BE2C (cell line): ENCODE measurements at places on chromosomes 6 and 20.

- no peak for DNase-seq
Measured at GRCh38 chr6:137975188-137975940, 108.3 kb downstream of the TNFAIP3 start.

DNA sequence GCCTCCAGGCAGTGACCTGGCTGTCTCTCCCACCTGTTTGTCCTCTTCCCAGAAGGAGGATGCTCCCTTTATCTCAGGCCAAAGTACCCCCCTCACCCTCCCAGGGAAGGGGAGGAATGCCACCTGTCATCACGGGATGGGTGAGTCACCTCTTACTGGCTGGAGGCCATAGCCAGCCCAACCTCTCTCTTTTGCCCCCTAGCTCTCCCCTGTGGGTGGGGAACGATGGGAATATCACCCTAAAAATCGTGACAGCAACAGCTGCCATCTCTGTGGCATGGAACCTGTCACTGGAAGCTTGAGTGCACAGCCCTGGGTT lies 137.5 kb upstream of the PTPN1 start:
- no peak for DNase-seq

DNA sequence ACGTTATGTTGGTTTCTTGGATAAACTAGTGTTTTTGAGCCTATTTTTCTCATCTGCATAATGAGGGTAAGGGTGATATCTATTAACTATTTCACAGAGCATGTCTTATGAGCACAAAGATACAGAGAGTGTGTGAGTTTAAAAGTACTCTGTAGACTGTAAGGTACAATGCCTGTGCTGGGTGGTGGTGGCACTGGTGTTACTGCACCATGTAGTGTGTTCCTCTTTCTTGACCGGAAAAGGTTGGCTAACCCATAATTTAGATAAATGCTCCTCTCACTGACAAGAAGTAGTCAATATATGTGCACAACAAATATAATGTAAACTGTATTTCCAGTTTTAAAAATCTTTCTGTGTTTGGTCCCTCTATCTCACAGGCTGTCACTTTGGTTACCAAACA lies 116.2 kb upstream of the MMS22L start:
- no peak for DNase-seq

GRCh38 chr6:113733381-113733780 lies 123.8 kb upstream of the MARCKS start:
- no peak for DNase-seq

DNA sequence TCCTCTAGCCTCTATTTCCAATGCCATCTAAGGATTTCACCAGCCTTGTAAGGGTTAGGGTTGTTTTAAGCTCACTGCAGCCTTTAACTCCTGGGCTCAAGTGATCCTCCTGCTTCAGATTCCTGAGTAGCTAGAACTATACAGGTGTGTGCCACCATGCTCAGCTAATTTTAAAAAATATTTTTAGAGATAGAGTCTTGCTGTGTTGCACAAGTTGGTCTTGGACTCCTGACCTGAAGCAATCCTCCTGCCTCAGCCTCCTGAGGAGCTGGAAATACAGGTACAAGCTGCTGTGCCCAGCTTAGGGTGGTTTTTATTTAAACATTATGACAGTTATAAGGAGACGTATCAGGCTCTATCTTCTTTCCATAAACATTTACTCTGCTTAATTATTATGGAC lies 26.5 kb downstream of the ANKRD6 start:
- DNase-seq: no peak

GRCh38 chr20:34013554-34013953 lies 19.8 kb downstream of the RALY start:
- no peak for DNase-seq

GRCh38 chr6:49606721-49607390 lies 29.8 kb downstream of the RHAG start:
- peak; percentile 64 for DNase-seq

DNA sequence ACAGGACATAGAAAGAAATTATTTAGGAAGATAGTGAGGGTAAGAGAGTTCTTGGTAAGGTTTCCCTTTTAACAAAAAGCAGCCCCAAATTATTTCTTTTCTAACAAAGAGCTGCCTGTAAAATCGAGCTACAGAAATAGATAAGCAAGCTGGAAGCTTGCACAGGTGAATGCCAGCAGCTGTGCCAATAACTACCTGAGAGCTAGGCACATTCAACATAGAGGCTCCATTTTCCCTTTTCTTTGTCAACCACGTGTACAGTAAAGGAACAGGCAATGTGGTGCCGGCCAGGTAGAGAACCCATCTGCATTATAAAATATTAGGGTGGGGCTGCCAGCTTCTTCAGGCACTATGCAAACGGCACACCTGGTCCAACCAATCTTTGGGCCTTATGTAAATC lies 341.6 kb upstream of the JAG1 start:
- DNase-seq: no peak

DNA sequence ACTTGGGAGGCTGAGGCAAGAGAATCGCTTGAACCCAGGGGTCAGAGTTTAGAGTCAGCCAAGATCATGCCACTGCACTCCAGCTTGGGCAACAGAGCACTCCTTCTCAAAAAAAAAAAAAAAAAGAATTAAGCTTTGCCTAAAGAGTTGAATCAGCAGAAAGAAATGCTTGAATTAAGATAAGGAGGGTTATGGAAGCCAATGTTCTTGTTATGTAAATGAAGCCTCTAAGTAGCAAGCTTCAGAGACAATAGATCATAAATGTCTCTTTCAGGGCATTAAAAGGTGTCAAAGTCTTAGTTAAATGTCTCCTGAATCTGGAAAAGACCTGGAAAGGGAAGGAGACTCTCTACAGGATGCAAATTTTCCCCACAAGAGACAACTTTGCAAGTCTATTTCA lies 69.7 kb upstream of the FAM83B start:
- no peak for DNase-seq

DNA sequence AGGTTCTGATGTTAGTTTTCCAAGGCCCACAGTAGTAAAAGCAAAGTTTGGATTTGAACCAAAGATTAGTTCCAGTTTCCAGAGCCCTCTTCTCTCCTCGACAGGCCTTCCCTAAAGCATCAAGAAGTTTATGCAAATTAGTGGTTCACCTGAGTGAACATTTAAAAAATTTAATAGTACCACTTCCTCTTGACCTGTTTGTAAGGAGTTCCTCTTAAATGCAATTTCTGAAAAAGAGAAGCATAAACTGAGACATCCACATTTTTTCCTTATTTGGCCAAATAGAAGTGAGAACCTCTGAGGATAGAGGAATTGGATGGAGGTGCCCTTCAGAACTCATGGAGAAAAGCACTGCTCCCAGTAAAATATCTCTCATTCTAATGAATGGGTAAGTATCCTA lies 1.2 kb upstream of the DSE start:
- no peak for DNase-seq

DNA sequence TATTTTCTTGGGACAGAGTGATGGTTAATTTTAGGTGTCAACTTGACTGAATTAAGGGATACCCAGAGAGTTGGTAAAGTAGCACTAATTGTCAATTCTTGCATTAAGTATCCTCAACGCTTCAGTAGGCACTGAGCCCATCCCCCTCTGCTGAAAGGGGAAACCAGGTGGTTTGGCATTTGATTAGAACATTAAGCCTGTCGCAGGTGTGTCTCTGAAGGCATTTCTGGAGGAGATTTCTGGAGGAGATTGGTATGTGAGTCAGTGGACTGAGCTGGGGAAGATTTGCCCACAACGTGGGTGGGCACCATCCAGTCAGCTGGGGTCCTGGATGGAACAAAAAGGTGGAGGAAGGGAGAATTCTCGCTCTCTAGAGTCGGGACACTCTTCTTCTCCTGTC lies 119.8 kb downstream of the RFX6 start:
- no peak for DNase-seq

DNA sequence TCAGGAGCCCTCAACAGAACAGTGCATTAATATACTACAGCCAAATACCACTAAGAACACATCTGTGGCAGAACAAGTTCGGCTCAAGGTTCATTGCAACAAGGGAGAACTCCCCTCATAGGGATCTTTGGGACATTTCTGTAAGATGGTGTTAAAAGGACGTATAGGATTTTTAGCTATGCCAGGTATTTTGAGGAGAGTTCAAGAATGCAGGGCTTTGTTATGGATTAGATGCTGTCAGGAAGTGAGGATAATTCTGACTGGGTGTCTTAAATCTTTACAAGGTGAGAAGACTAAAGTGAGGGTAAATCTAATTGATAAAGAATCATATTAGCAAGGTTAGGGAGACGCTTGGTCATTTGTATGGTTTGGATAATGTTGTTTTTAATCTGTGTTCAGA lies 83.7 kb upstream of the AHI1 start:
- no peak for DNase-seq

DNA sequence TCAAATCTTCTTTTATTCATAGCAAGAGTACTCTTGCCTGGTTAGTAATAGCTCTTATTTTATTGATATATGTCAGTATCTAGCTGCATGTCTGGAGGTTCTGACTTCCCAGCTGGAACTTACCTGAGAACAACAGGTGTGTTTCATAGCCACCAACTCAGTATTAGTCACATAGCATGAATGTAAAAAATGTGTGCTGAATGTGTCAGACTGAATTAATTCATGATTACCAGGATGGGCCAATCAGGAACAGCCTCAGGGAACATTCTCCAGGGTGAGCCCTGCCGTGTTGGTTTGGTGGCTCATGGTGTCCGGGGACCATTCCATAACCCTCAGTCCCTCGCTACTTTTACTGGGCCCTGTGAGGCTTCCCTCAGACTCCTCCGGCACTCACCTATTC lies 99.7 kb downstream of the TULP4 start:
- DNase-seq: no peak

DNA sequence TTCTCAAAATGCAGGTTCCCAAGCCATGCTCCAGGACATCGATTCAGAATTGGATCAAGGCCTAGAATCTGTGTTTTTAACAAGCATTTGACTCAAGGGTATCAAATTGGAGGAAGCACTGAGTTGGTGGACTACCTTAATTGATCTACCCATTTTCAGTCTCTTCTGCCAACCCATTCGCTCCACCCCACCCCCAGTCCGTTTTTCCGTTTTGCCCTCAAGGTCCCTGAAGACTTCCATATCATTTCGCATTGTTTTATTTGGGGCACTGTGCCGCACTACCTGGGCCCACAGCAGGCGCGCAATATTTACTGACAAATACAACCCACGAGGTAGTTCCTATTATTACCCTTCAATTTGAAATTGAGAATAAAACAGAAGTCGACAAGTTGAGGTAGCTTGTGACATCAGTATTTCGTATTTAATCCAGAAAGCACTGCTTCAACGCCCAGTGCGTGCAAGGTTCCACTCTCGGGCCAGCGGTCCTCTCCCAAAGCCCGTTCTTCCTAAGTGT lies 557 bp upstream of the DHX35 start:
- DNase-seq: no peak

DNA sequence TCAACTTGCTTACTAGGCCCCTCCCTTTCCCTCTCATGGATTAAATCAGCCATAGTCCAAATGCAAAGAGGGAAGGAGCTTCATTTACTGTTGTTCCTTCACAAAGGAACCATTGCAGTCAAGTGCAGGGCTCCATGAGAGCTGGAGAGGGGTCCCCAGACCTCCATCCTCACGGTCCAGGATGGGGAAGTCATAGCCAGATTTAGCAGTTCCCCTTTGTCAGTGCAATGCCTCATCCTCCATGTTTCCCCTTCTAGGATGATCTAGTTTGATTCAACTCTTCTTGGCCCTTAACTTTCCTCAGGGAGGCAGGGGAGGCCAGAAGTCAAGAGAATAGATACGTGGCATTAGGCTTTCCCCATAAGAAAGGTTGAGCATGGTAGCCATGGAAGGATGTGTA lies 66.5 kb upstream of the FUCA2 start:
- no peak for DNase-seq

DNA sequence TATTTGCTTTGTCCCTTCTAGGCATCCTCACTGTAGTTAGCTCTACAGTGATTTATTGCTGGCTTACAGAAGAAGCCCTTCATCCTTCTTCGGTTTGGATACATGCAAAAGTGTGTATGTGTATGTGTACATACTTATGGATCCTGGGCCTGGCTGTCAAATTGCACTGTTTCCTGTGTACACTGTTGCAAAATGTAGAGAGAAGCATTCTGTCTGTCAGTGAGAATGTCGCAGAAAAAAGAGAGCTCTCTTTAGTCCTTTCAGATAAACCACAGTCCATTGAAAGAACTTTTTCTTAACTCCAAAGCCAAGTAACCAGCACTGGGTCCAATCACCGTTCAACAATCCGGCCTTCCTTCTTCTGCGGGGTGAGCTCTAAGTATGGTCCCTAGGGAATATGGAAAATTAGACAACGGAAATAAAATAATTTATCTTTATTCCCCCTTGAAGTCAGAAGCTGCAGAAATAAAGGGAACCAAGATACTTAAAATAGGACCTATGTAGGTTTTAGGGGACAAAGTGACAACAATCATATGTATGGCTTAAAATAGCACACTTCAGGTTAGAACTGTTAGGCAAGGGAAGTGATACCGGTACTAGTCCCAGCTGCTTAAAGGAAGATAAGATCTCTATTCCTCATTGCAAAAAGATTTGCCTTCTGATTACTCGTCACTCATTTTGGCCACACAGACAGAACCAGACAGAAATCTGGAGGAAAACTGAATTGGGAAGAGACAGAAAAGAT lies 107.0 kb downstream of the CD83 start:
- no peak for DNase-seq

DNA sequence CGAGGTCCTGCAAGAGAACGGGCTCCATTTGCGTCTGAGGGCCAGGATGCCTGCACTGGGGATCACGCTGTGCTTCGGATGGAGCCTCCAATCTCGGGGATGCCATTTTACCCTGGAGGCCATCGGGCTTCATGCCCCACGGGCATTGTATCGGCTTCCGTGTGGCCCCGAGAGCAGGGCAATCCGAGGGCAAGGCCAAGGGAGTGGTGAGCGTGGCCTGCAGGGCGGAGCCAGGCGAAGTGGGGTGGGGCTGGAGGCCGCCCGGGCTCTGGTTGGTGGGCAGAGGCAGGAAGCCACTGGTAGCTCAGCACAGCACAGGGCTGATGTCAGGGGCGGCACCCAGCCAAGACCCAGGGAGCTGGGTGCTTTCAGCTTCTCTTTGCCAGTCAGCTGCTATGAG lies 57.5 kb upstream of the BHLHE23 start:
- DNase-seq: peak; percentile 20
